ENCODE measurements at places on chromosomes 4 and X.
A peak's percentile ranks its signal among the peaks of the same experiment; 100 is the strongest.

GRCh38 chrX:21655901-21656586 lies 2.1 kb downstream of the KLHL34 start:
- DNase-seq: no peak

GRCh38 chrX:20906571-20906970 lies 467.6 kb upstream of the CNKSR2 start:
- DNase-seq: no peak

DNA sequence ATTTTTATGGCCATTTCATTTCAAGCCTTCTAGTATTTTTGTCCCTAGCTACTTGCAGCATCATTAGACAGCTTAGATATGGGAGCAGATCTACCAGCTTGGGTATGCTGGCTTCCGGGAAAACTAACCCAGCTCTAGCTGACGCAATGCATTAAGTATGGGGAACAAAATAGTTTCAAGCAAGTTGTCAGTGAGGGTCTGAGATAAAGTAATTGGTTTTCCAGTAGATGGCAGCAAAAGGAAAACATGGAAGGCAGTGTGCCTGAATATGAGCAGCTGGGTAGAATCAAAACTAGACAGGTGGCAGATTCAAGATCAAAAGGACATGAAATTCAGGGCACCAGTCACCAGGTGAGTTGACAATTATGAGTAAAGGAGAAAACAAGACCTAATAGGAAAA lies 340.9 kb upstream of the CTSO start:
- peak; percentile 70 for DNase-seq

GRCh38 chrX:16517039-16517605 lies 132.8 kb upstream of the S100G start:
- no peak for DNase-seq

DNA sequence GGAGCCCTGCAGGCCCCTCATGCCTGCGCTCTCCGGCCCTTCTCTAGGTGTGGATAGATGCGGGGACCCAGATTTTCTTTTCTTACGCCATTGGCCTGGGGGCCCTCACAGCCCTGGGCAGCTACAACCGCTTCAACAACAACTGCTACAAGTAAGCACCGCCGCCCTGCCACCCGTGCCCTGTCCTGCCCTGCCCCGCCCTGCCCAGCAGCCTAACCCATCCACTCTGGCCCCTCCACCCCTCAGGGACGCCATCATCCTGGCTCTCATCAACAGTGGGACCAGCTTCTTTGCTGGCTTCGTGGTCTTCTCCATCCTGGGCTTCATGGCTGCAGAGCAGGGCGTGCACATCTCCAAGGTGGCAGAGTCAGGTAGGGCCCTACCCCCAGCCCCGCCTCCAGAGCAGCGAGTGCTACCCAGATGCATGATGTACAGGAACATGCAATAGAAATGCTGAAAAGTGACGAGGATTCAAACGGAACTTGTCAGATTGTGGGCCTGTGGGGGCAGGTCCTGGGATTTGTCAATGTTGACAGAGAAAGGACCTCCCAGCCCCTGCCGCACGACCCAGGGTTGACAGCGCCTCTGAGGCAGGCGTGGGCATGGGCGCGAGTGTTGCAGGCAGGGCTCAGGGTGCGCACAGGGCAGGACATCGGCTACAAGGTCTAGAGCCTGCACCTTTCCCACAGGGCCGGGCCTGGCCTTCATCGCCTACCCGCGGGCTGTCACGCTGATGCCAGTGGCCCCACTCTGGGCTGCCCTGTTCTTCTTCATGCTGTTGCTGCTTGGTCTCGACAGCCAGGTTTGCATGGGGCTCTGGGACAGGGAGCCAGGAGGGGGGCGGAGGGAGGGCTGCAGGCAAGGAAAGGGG lies 5.7 kb downstream of the SLC6A8 start:
- DNase-seq: no peak

- no peak for DNase-seq
Observed at GRCh38 chrX:108736509-108737479, at the start of gene IRS4. TSS of gene IRS4 (minus strand) at chrX:108736563.

DNA sequence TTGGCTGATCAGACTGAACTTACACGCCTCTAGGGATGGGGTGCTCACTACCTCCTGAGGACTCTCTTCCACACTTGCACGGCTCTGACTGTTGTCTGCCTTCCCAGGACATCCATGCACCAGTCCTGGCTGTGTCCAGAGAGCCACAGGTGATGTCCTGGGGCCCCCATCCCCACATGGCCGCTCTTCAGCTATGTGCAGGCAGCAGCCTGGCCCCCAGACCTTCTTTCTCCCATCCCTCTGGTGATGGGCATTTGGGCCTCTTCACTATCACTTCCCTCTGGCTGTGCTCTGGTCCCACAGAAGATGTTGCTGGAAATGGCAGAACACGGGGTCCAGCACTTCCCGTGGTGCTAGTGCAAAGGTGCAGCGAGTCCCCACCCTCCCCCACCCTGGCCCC lies 40.9 kb upstream of the HMX1 start:
- no peak for DNase-seq

DNA sequence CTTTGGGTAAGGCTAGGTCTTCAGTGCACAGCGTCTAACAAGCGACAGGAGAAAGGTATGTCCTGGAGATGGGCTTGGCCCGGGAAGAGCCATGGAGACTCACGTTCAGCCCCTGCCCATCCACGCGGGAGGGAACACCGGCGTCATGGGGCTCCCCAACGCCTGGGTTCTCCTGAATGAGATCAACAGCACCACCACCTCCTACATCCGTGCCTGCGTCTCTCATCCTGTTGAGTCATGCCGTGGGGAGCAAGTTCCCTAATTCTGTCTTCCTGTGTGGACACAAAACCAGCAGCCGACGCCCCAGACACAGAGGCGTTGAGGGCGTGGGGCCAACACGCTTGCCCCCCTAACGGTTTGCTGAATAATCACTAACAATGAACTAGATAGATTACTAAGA lies 20.1 kb upstream of the IL3RA start:
- no peak for DNase-seq

DNA sequence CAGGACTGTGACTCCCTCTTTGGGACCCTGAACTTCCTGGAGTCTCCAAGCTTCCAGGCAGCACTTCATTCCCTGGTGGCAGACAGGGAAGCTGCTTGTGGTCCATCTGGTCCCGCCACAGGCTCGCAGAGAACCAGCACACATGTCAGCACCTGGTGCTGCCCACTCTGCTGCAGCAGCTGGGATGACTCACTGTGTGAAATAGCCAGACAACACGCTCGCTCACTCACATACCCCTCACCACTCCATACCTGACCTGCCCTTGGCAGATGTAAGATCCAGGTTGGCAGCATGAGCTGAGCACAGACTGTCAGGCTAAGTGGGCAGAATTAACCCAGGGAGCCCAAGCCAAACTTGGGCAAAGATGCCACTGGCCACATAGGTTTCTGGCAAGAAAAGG lies 613.5 kb downstream of the PCDH18 start:
- DNase-seq: no peak

DNA sequence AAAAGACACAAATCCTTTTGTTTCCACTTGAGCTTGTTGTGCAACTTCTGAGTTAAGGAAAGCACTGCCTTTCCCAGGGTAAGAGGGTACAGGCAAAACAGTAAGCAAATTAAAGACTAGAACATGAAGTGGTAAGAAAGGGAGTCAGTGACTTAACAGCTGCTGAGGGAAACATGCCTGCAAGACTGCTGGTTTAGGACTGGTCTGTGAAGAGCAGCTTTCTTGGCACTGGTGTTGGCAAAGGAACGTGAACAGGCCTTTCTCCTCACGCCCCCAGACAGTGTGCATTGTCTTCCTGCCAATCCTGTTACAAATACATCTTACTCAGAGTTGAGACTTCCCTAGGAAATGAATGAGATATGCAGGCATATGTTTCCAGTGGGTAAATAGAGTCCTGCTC lies 2.6 kb downstream of the LHFPL1 start:
- no peak for DNase-seq

DNA sequence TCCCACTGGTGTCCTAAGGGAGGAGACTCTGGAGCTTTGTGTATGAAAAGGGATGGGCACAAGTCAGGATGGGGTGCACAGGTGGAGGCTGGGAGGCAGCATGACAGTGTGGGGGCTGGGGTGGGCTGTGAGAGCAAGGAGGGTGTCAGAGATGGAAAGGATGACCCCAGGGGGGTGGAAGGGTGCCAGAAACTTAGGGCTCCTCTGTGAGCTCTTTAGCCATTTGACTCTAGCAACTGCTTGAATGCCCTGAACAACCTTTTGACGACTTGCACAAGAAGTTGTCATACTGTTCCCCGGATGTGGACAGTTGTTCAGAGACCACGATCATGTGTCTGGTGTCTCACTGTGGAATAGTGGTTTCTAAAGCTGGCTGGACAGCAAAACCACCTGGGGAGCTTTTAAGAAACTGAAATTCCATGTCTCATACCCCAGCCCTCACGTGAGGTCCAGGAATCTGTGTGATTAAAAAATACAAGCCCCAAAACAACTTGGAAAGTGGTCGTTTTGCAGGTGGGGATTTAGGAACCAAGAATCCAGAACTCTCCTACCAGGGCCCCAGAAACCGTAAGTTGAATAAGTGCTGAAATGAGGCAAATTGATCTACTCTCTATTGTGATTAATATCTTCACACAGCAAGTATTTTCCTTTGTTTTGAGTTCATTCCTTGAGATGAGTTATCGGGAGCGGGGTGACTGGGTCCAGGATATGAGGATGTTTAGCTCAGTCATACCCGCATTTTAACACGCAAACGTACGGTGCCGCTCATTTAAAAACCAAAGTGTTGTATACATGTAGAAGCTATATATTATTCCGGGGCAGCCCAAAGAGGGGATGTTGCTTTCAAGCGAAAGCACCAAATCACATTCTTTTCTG lies 3.4 kb downstream of the RHOH start:
- no peak for DNase-seq

- no peak for DNase-seq
Observed at GRCh38 chr4:29309050-29309449, 1411.1 kb upstream of the PCDH7 start.

DNA sequence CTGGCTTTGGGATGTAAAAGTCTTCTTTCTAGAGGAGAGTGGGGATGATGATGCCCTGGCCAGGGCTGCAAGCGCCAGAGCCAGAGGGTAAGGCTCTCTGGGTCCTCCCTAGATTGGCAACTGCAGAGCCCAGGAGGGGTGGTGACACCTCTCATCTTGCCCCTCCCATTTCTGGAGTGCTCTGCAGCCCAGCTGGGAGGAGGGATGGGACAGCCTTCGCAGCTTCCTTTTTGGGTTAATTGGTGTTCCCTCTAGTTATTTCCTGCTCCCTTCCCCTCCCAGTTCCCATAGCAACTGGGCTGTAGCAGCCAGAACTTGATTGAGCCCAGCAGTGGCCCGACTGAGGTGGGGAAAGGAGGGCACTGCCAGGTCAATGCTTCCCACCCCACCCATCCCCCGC lies 19.2 kb downstream of the NALF2 start:
- DNase-seq: no peak

- DNase-seq: peak; percentile 62
Observed at GRCh38 chr4:188976644-188977115, 837.4 kb downstream of the TRIML1 start.

DNA sequence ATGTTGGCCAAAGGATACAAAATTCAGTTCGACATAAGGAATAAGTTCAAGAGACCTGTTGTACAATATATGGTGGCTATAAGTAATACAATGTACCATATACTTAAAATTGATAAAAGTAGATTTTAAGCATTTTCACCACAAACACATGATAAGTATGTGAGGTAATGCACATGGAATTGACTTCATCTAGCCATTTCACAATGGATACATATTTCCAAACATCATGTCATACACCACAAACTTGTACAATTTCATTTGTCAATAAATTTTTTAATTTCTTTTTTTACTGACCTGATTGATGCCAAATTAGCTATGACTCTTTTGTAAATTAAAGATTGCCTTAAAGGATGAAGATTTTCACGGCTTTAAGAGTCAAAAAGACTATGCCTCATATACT lies 103.1 kb upstream of the VCX2 start:
- no peak for DNase-seq

- no peak for DNase-seq
Observed at GRCh38 chr4:6549445-6549844, 25.5 kb upstream of the MAN2B2 start.

GRCh38 chrX:102712216-102712966 lies at the start of gene GPRASP2:
TSS of gene GPRASP2 (plus strand) at chrX:102712448. CDS start at chrX:102714870, 2,422 bp downstream.
- DNase-seq: no peak

GRCh38 chr4:132063829-132064228 lies 1085.3 kb upstream of the PCDH10 start:
- DNase-seq: no peak

GRCh38 chr4:67885762-67886161 lies 2.0 kb upstream of the TMPRSS11D start:
- peak; percentile 46 for DNase-seq

- no peak for DNase-seq
Observed at GRCh38 chrX:16208601-16209000, 41.3 kb downstream of the MAGEB17 start.

GRCh38 chr4:95268819-95269565 lies 279.8 kb downstream of the UNC5C start:
- no peak for DNase-seq

DNA sequence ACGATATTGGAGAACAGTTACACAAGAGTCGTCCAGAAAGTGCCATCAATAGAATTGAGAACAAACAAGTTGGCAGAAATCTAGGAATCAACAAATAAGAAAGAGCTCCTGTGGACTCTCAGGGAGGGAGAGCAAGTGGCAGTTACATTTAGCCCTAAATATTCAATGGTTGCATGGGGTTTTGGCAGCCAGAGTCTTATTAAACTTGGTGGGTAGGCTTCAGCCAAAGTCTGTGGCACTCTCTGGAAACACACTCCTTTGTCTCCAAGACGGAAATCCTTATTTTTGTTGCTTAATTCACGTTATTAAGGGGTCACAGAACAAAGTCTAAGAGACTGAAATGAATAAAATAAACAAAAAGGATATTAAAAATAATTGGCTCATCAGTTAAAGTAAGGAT lies 742.2 kb upstream of the ATOH1 start:
- DNase-seq: no peak

DNA sequence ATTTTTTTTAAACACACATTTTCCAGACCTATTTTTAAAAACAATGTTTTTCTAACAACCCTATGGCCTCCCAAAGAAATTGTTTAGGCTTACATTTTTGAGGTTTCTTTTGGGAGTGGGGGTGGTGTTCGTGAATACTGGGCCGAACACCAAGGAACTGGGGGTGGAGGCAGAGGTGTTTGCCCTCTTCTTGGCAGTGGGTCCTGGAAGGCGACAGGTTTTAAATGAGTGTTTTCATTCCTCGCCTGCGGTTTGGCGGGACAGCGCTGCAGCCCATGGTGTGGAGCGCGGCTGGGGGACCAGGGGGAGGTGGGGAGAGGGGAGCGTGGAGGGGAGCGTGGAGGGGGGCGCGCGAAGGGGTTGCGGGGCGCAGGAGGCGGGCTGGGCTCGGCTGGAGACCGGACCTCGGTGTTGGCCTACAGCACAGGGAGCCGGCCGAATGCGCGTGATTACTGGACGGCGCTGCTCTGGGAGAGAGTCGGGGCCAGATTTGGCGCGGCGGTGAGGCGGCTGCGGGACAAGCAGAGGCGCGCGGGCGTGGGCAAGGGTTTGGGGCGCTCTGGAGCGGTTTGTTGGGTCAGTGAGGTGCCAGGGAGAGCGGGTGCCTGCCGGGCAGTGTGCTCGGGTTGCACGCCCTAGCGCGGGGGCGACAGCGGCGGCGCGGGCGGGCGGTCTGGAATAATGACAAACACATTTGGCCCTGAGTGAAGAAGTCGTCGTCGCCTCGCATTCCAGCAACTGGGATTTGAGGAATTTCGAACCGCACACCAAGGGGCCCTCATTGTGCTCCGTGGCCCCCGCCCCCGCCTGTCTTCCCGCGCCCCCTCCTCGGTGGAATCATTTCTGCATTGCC lies 764 bp downstream of the PDGFRA start:
- no peak for DNase-seq

Measured in AG09309 (cell line).